ENCODE measurements at places on chromosomes 3 and 15.

- no peak for DNase-seq
These were observed 71.6 kb downstream of the FEM1B start for GRCh38 chr15:68349151-68349550.

- no peak for DNase-seq
These were observed 11.3 kb upstream of the KNL1 start for GRCh38 chr15:40582726-40583246.

- DNase-seq, result no peak
These were observed 87.3 kb upstream of the ROPN1 start for GRCh38 chr3:124078953-124079911.

DNA sequence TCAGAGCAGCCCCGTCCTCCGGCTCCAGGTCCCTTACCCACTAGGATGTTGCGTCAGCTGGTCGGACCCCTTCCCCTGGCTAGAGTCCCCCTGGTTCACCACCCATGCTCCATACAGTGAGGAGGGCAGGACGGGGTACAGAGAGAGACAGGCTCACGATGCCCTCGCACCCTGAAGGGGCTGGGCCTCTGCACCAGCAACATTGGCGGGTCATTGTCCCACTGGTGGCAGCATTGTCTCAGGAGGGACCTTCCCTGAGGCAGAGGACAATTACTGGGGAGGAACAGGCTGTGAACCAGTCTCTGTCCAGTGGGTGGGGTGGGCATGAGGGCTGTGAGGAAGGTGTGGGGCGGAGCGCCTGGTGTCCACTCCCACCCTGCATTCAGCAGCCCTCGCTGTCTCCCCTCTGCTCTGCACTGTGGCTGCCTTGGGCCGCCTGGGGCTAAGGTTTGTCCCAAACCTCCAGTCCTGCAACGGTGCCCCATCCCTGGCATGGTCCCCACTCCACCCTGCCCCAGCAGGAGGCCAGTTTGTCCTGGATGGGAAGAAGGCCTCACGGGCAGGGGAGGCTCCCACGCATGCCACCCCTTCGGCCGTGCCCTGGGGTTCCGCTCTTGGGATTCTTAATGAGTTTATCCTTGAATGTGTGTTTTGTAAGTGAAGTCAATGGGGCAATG, 48.0 kb upstream of the KLF13 start:
- DNase-seq, result no peak

DNA sequence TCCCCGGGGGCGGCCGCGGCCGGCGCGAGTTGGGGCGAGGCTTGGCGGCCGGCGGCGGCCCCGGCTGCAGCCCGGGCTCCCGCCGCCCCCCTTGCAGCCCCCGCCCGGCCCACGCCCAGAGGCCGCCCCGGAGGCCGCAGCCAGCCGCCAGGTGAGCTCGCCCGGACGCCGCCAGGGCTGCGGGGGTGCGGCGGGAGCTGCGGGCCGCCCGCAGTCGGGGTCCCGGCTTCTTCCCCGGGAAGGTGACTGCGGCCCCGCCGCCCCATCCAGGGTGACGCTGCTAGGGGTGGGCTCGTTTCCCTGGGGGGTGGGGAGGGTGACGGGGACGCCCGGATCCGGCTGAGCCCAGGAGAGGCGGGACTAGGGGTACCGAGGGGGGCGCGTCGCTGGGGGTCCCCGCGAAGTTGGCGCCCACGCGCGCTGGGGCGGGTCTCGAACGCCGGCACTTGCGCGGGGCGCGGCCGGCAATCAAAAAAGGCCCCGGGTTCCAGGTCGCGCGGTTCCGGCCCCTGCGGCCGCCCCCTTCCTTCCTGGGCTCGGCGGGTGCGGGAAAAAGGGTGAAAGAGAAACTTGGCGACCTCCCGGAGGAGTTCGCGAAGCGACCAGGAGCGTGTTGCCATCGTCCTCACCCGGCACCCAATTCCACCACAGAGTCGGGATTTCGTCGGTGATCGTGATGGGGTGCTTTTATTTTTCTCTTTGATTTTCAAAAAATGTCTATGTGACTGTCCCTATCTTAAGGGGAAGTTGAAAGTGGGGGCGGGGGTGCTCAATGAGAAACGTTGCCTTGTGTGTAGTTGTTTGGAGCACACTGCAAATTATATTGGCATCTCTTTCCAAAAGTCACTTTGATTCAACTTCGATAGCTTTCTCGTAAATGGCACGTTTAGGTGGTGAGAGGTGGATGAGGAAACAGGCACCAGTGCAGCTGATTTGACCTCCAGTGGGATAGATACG, 619 bp downstream of the ATXN7 start:
- DNase-seq, result no peak

DNA sequence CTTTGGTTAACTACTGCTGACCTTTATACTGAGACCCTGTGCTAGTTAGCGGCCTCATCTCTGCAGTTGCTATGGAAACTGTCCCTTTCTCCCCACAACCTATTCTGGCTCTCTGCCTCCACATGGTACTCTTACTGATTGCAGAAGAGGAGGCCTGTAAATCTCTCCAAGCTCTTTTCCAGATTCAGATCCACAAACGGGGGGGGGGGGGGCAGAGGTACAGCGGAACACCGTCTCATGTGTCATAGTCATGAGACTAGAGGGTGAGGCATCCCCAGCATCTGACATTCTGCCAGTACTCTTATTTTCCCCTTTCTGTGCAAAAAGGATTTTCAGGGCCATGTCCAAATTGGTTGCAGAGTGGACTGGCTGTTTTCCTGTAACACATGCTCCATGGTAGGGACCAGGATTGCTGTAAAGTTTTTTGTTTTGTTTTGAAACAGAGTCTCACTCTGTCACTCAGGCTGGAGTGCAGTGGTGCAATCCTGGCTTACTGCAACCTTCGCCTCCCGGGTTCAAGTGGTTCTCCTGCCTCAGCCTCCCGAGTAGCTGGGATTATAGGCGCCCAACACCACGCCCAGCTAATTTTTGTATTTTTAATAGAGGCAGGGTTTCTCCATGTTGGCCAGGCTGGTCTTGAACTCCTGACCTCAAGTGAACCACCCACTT, 8.3 kb upstream of the MAP1A start:
- DNase-seq, result no peak

- DNase-seq, result no peak
These were observed 31.8 kb downstream of the REC114 start for GRCh38 chr15:73474785-73475184.

DNA sequence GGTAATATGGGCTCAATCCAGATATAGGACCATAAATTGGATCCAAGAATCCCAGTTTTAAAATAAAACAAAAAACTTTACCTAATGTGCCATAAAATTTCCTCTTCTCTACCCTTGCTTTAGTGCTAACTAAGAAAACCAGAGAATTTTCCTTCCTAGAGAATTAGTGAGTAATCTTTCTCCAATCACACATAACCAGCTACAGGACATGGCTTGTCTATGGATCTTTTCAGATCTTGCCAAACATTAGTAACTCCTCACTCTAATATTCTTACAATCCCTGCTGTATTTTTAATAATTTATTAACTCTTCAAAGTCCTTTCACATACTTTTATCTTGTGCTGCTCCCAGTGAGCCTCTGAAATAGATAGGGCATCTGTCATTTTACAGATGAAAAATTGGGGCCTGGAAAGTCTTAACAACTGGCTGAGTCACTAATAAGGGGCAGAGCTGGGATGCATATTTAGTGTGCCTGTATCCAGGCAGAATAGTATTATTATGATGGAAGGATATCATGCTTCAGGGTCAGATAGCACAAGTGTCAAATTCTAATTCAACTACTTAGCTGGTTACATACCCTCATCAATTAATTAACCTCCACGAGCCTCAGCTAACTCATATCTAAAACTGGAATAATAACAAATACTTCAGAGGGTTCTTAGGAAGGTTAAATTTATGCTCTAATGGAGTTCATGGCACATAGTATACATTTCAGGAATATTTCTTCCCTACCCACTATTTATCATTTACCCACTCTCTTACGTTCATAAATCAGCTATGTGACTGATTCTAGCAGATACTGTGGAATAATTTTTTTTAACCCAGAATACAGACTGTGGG, 5.6 kb downstream of the ZBED2 start:
- no peak for DNase-seq

- peak; percentile 82 for DNase-seq
These were observed at the start of gene UBA3 for GRCh38 chr3:69080233-69080920. Gene UBA3 (minus strand): TSS chr3:69080365. CDS start chr3:69080353, 12 bp downstream.

- no peak for DNase-seq
These were observed 102.5 kb downstream of the AKAP13 start for GRCh38 chr15:85482894-85483293.

DNA sequence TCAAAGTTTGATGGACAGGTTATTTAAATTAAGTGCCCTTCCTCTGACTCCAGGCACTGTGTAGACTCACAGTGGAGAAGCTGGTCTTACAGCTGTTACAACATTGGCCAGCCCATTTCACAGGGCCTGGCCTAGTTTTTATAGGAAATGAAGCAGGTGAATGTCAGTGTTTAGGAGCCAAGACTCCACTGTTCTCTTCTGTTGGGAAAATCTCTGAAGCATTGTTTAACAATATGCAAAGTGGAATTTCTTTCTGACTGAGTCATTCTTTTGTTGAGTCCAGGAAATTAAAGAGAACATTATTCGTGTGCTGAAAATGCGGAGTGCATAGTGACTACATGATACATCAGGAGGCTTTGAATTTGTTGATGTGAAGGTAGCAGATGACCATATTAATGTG, 64.7 kb downstream of the ARRDC4 start:
- no peak for DNase-seq

DNA sequence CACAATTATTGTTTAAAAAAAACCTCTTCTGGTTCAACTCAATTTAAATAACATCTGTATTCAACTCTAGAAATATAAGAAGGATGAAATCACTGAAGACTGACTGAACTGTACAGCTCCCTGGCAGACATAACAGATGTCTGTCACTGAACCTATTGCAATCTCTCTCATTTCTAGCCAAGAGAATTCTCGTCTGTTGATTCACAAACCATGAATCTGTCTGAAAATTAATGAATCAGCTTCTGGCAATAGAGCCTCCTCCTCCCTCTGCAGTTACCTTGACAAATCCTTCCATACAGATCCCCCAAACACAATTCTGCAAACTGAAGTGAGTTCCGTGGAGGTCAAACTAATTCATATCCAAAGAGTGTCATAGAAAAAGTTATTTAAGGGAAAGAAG, 561.4 kb downstream of the PYDC2 start:
- DNase-seq, result no peak

GRCh38 chr3:38142959-38143358, 4.5 kb downstream of the MYD88 start:
- DNase-seq, result no peak

- DNase-seq, result no peak
These were observed 32.1 kb downstream of the MGLL start for GRCh38 chr3:127789990-127790881.

- no peak for DNase-seq
These were observed 47.0 kb downstream of the PSMD6 start for GRCh38 chr3:63976161-63976871.

DNA sequence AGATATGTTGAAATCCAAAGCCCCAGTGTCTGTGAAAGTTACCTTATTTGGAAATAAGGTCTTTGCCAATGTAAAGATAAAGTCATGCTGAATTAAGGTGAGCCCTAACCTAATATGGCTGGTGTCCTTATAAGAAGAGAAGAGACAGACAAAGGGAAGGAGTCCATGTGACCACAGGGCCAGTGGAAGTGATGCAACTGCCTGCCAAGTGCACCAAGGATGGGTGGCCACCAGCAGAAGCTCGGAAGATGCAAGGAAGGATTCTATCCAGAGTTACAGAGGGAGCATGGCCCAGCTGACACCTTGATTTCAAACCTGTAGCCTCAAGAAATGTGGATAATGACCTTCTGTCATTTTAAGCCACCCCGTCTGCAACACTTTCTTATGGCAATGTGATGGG, 35.3 kb upstream of the PGPEP1L start:
- no peak for DNase-seq

GRCh38 chr3:128479558-128480086, 12.9 kb upstream of the DNAJB8 start:
- DNase-seq, result no peak

- no peak for DNase-seq
These were observed 30.1 kb downstream of the FAIM start for GRCh38 chr3:138638641-138639040.

DNA sequence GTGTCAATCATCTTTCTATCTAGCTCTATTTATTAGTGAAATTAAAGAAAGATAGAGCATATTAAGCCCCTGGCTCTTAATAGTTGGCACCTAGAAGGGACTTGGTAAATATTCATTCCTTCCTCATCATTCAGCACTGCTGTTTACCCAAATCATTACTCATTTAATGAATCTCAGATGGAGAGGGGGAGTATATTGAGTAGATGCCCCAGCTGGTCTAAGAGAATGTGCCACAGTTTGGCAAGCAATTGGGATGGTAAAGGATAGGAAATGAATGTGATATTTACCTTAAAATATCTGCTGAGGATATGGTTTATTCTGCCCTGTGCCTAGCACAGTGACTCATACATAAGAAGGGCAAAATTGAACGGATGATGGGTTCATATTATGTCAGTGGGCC, 6.0 kb downstream of the IL1RAP start:
- DNase-seq, result no peak

- DNase-seq, result no peak
These were observed 2.9 kb downstream of the RNU6-1 start for GRCh38 chr15:67836955-67837354.

- no peak for DNase-seq
These were observed 299.1 kb upstream of the MCTP2 start for GRCh38 chr15:93932164-93932776.

DNA sequence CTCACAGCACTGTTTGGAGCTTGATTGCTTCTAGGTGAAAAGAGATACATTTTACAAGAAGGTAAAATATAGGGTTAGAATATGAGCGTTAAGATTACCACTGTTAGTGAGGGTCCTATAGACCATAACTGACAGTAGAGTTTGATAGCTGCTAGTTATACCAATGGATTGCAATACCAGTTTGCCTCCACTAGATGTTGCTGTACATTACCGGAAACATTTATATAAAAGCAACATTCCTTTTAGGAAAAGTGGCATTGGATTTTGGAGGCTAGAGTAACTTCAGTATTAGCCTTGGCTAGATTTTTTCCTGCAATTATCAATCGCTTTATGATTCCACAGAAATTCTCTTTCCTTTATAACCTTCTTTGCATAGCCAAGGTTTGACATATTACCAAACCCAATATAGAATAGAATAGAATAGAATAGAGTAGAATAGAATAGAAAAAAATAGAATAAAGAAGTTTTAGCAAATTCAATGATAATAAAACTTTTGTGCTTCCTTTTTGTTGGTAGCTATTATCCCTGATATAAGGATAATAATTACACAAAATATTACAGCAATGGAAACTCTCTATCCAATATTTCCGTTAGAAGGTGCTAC, 1093.6 kb upstream of the ALCAM start:
- no peak for DNase-seq

GRCh38 chr15:67850336-67850735, 10.5 kb upstream of the RNU6-1 start:
- no peak for DNase-seq

GRCh38 chr3:164537485-164537884, 540.8 kb downstream of the SI start:
- no peak for DNase-seq

GRCh38 chr3:185744997-185745843, 79.6 kb downstream of the IGF2BP2 start:
- DNase-seq, result no peak

GRCh38 chr3:141323936-141324704, 44.2 kb upstream of the ZBTB38 start:
- DNase-seq, result no peak

GRCh38 chr15:43086551-43086950, 19.3 kb downstream of the UBR1 start:
- DNase-seq, result no peak

GRCh38 chr15:36313021-36313420, 266.4 kb upstream of the CDIN1 start:
- no peak for DNase-seq

- no peak for DNase-seq
These were observed 34.8 kb downstream of the DENND4A start for GRCh38 chr15:65757256-65757655.

All from activated naive CD4-positive, alpha-beta T cell (primary cell).